Fibroblast of lung (primary cell): ENCODE measurements at places on chromosomes 3 and 15.
A peak's percentile ranks its signal among the peaks of the same experiment; 100 is the strongest.

- peak; percentile 84 for DNase-seq
These were observed 149.7 kb downstream of the RBMS3 start for GRCh38 chr3:29430558-29430971.

GRCh38 chr15:80854104-80854503, 74.9 kb downstream of the CEMIP start:
- DNase-seq, result peak; percentile 40

- no peak for DNase-seq
These were observed 8.4 kb upstream of the RBSN start for GRCh38 chr3:15107075-15107947.

DNA sequence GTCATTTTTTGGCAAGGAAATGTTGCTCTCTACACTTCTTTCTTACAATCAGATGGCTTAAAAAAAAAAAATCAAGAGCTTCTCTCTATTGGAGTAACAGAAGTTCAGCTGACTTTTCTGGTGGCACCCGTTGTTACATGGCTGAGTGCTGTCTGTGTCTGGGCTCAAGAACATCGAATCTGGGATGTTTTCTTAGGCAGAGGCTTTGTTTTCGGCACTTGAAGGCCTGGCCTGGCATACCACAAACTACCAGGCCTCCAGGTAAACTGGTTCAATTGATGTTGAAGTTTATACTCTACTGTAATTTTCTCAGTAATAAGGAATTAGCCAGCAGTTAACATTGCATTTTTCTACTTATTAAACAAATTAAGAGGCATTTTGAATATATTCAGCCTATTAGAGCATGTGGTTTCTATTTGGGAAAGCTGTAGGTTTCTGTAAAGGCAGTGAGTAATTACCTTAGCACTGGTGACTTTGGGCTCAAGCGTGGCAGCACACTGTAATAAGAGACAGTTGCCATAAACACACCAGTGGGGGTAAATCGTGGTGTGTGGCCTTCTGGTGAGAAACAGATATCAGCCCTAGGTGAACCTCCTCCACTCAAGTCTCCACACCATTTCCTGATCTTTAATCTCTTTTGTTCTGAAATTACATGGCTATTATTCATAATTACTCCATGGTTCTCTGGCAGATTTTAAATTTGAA, 544.7 kb downstream of the MECOM start:
- no peak for DNase-seq

DNA sequence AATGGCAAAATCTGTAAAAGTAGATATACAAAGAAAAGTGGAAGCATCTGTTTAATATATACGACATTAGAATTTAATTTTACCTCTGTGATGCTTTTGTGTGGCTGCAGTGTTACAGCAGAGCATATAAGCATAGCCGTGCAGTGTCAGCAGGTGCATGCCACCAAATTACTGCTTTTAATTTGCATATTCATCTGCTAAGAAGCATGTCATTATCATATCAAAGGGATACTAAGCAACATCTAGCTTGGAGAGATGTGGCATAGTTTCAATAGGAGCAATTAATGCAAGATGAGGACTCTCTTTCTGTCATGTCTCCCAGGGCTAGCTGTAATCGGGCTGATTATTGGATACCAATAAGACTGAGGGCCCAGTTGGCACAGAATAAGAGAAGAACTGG, 214.4 kb upstream of the SOX2 start:
- DNase-seq, result no peak

GRCh38 chr3:58630076-58630709, 36.4 kb downstream of the FAM3D start:
- DNase-seq, result peak; percentile 74

- peak; percentile 6 for DNase-seq
These were observed 3.7 kb upstream of the ACKR4 start for GRCh38 chr3:132593241-132593946.

- peak; percentile 11 for DNase-seq
These were observed 501 bp downstream of the NDN start for GRCh38 chr15:23686466-23687142.

DNA sequence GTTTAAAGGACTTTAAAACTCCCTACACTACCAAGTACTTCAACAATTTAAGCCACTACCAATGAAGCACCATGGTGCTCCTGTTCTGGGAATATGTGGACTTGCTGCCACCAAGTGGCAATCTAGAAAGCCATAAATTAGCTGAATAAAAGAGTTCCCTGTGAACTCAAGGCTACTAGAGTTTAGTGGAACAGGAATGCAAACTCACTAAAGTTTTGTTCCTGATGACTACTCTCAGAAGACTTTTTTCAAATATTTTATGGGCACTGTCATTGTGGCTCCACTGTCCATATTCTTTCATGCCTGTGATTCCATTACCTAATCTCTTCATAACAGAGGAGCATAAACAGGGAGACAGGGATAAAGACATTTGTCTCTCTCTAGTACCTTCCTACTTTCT, 63.9 kb downstream of the TMCC1 start:
- DNase-seq, result peak; percentile 93

- no peak for DNase-seq
These were observed 29.2 kb upstream of the TRPM1 start for GRCh38 chr15:31130576-31131237.

GRCh38 chr3:133943031-133943535, 47.4 kb upstream of the RAB6B start:
- no peak for DNase-seq

GRCh38 chr15:84797801-84798200, 19.4 kb upstream of the ALPK3 start:
- DNase-seq, result no peak

DNA sequence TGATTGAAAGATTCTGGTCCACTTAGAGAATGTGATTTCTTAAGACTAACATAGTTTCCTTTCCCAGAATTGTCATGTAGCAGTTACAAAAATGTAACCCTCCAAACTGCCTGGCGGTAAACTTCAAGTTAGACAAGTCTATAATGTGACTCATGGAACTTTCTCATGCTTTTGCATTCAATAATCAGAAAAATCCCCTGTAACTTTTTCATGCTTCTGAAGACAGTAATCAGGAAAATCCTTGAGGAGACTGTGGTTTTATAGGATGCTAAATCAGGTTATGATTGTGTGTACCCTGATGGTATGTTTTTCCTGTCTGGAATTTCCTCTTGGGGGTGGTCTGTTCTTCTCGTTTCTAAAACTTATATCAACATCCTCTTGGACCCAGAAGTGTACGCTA, 74.0 kb upstream of the RARB start:
- DNase-seq, result peak; percentile 70

GRCh38 chr15:28957606-28958498, 72.1 kb downstream of the APBA2 start:
- DNase-seq, result no peak
